KG1 (cell line): ENCODE measurements at places on chromosomes 6 and 20.

DNA sequence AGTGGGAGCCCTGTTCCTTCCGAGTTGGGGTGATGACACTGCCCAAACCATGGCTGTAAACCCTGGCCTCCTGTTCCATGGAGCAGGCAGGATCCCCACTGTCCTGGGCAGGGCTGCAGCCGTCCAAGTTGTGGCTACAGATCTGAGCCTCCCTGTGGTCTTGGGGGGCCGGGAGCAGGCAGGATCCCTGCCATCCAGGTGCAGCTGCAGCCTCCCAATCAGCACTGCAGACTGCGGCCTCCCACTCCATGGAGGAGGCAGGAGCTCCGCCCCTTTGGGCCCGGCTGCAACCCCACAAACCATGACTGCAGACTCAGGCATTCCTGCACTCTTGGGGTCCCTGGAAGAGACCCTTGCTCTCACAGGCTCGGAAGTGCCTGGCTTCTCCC lies 872.1 kb upstream of the GJE1 start:
- DNase-seq = no peak

DNA sequence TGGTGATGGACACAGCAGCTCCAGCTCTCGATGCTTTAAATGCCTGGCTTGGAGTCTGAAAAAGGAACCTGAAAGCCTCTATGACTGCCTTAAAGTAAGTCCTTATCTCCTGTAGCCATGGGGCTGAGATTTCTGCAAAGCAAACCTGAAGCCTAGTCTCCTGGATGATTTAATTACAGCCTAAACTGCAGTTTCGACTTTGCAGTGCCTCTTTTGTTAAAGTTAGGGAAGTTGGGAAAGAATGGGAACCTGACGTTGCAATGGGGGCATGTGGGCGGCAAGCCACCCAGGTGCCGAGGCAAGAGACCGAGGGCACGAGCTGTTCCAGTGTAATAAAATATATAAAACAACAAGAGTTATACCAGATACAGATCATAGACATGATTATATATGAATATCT lies 11.7 kb upstream of the TCFL5 start:
- DNase-seq = no peak

DNA sequence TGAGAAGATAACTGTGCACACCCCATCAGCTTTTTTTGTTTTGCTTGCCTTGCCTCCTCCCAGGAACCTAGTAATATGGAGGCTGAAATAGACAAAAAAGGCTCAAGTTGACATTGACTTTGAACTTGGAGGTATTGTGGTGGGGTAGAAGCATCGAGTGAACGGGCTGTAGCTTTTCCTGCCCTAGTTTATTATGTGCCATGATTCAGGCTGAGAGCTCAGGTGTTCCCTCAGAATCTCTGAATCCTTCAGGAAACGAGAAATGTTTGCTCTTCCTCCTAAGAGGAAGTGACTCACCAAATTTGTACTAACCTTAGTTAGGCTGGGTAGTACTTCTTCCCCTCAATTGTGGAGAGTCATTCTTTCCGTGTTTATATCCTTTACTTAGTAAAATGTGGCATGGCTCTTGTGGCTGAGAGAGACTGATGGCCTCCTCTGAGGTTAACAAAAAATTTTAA lies 98.8 kb downstream of the SASH1 start:
- no peak for DNase-seq

DNA sequence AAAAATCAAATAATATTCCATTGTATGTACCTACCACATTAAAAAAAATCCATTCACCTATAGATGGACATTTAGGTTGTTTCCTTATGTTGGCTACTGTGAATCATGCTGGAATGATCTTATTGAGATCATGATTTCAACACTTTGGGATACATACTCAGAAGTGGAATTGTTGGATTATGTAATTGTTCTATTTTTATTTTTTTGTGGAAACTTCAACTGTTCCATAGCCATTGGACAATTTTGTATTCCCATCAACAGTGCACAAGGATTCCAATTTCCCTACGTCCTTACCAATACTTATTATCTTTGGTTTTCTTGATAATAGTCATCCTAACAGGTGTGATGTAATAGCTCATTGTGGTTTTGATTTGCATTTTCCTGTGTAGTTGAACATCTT lies 834.0 kb downstream of the MAFB start:
- no peak for DNase-seq

DNA sequence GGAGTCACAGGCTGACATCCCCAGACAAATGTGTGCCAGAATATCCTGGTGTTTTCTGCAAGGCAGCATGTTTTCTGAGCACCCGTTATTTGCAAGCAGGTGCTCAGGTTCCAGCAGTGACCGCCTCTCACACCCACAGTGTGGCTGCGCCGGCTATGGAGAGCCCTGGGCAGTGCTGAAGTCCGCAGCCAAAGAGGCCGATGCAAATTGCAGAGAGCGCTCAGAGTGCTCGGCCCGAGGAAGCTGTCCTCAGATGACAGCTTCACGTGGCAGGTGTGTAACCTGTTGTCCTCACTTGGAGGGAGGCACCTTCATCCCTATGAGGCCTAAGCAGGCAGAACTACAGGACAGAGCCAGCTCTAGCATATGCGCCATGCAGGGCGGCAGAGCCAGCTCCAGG lies 23.5 kb upstream of the MPC1 start:
- no peak for DNase-seq

- no peak for DNase-seq
These were observed 28.7 kb downstream of the PTPRK start for GRCh38 chr6:128491610-128492206.

DNA sequence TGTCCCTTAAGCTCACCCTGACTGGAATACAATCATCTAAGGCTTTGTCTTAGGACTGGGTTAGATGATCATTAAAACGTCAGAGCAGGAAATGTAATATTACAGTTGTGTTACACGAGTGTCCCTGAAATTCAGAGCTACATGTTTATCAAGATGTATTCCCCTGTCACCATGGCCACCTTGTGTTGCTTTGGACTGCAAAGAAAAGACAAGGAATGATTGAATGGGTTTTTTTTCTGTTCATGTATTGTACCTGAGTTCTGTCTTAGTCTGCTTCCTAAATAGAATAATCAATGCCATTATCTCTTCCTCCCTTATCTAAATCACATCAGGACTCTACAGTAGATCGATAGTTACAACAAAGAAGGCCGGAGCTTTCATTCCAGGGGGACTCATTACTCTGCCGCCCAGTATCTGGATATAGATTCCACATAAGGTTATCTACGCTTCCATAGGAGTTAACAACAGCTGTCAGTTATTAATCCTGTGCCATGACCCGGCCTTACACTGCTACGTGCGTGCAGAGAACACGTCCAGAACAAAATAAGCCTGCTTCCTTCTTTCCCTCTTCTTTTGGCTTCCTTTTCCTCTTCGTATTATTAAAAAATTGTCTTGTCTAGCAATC lies 274.1 kb upstream of the SASH1 start:
- no peak for DNase-seq

DNA sequence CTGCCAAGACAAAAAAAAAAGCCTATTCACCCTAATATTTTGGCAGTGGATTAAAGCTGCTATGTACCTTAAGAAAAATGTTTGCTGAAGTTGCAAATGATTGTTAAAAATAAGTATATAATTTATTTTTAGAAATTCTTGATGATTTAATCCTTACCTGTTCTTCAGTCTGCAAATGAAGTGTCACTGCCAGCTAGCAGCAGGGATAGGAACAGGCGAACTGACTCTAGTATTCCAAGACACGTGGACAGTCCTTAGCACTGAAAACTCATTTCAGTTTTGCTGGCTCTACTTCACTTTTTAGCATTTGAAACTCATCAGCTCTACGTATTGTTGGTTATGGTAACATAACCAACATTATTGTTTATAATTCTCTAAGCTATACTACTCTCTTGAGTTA lies 204.4 kb upstream of the ID4 start:
- DNase-seq = no peak

GRCh38 chr20:31474097-31474436 lies 860 bp downstream of the DEFB124 start:
- no peak for DNase-seq

DNA sequence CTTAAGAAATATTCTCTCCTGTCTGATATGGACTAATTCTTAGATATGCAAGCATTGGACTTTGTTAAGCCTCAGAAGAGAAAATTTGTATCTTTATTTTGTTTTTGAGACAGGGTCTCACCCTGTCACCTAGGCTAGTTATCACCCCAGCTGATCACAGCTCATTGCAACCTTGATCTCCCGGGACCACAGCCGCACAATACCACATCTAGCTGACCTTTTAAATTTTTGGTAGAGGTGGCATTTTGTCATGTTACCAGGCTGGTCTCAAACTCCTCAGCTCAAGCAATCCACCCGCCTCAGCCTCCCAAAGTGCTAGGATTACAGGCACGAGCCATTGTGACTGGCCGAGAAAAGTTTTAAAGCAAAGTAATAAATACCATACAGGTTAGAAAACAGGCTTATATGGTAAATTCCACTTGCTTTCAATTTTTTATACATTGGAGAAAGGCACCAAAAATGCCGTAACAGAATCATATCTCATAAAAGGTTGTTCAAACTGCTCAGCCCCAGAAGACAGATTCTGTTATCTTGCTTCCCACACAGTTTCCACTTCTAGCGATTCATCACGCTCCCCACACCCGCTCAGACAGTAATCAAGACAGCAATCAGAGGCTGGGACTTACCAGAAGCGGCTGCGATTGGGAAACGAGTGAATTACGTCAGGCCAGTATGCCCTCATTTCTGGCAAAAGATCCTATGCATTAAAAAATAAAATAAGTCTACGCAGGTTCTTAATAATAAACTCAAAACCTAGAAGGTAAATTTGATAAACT lies 13.8 kb downstream of the RNASET2 start:
- no peak for DNase-seq

DNA sequence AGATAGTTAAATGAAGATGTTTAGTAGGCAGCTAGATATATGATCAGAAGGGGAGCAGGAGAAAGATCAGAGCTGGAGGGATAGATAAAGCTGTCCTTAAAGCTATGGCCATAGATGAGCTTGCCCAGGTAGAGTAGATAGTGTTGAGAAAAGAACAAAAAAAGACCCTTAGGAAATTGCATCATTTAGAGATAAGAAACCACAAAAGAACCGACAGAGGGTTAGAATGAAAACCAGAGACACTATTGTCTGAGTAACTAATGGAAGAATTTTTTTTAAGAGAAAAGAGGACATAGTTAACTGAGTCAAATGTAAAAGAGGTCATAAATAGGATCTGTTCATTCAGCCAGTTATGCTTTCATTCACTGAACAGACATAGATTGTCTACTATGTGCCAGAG lies 101.8 kb downstream of the TNFAIP3 start:
- DNase-seq = no peak

- no peak for DNase-seq
These were observed 120.5 kb upstream of the SULF2 start for GRCh38 chr20:47905628-47906347.

- no peak for DNase-seq
These were observed 10.0 kb upstream of the PFDN4 start for GRCh38 chr20:54197621-54198604.

DNA sequence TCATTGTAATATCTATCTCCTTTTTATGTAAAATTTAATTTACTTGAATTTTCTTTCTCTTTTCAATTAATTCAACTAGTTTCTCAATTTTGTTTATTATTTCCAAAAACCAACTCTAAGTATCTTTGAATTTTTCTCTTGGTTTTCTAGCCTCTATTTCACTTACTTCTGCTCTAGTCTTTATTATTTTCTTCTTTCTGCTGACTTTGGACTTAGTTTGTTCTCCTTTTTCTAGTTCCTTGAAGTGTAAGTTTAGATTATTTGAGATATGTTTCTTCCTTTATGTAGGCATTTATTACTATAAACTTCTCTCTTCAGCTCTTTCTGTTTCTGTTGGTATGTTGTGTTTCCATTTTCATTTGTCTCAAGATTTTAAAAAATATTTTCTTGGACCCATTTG lies 70.8 kb downstream of the TNFAIP3 start:
- DNase-seq = peak; percentile 19

DNA sequence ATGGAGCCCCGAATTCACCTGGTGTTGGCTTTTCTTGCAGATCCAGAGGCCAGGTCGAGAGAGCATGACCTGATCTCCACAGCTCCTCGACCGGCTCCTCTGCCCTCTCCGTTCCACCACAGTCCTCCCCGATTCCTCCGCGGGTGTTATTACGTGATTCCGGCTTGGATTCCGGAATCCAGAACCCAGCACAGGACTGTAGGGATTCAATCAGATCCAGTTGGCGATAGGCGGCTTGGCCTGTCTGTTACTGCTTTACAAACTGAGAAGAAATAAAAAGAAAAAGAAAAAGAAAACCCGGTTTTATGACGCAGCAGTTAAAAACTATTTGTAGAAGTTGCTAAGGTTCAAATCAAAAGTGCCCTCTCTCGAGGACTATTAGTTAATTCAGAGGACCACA lies 222.7 kb downstream of the EYA2 start:
- DNase-seq = no peak

DNA sequence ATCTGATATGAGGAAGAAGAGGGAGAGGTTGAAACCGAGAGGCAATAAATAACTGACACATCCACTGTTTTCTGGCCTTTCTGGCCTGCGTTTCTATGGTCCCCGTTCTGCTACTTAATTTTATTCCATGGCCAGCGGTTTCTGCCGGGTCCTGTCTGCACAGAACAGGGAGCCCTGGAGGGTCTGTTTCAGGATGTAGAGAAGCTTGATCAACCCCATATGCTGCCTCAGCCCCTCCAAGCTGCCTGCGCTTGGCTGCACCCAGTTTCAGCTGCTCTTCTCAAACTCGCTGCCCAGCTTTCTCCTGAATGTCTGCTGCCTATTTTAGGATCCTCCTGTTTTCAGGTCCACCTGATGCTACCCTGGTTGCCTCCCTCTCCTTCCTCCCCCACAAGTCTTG lies 18.5 kb upstream of the PACSIN1 start:
- no peak for DNase-seq

GRCh38 chr20:17613328-17614175 lies 43.7 kb downstream of the DSTN start:
- no peak for DNase-seq

DNA sequence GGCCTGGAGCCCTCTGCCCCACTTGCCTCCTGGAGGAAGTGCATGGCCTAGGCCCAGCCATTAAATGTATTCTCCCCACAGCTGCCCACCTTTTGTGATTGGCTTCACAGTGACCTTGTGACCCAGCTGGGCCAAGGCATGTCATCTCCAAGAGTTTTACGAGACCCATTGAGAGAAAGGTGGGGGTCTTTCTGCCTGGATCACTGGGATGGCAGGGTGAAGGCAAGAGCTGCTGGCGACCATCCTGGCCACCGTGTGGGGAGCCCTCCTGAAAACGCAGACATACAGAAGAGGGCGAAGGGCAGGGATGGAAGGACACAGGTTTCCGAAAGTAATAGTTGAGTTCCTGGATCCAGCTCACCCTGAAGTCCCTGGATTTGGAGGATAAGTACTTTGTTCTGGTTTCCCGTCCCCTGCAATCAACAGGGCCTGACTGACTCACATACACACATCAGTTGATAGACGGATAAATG lies 12.3 kb upstream of the SPO11 start:
- DNase-seq = no peak
